ENCODE measurements at places on chromosomes 3 and 15. TPM values are rescaled to one million over a fixed set of nuclear protein-coding genes. Genes with fewer than 3 reads are reported as not detected.

Gene FGF12
- polyA plus RNA-seq, result 0.63 TPM

- DNase-seq, result no peak
Observed at GRCh38 chr15:29278436-29279105, 8.9 kb upstream of the NSMCE3 start.

GRCh38 chr15:51281368-51281967 is 56.9 kb downstream of the CYP19A1 start:
- DNase-seq, result peak; percentile 65

DNA sequence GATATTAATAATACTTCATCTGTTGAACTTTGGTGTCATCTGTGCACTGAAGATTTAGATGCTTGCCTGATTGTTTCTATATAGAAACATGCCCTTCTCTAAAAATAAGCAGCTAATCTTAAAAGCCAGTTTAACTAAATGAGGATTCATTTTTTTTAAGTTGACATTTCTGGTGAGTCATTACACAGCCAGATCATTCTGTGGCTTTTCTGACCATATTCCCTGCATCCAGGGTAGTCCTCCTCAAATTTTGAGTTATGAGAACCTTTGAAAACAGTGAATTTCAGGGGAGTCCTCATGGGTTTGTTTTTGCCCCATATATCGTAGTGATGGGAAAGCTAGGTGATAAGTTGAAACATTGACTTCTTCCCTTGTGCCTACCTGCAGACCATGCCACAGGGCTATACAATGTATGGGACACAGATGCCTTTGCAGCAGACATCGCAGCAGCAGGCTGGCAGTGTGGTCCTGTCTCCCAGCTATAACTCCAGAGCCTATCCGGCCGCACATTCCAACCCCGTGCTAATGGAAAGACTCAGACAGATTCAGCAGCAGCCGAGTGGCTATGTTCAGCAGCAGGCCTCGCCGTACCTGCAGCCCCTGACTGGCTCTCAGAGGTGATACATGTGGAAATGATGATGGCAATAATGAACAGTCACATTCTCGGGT is 26.5 kb upstream of the P2RY12 start:
- DNase-seq, result no peak

Data from A549 (cell line).